Stimulated activated CD4-positive, alpha-beta T cell treated with anti-CD3 and anti-CD28 coated beads, Interleukin-4, amount 100 ng/mL, for 24 hours (primary cell): ENCODE measurements at places on chromosomes 4 and X.

GRCh38 chrX:132433001-132433400, 55.8 kb downstream of the MBNL3 start:
- no peak for DNase-seq

- DNase-seq: no peak
Observed at GRCh38 chr4:74174421-74174820, 16.5 kb downstream of the MTHFD2L start.

DNA sequence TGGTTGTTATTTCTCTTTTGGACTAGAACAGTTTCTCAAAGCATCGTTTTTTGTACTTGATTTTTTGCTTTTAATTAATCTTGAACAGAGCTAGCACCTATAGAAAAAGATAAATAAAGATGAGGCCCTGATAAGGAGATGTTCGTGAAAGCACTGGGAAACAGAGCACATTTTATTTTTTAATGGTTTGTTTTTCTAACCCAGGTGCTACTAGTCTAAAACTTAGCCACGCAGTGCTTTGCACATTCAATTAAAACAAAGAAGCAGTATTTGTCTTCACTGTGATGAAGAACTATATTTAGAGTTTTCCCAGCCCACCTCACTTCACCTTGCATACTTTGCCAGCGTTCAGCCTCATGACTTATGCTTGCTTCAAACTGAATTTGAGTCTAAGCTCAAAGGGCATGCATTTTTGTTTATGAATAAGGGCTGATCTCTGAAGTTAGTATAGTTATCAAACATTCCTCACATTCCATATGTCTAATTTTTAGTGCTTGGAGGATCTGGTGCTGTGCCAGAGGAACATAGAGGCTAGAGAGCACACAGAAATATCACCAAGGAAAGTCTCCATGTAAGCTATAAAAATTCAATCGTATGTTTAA, 76.7 kb downstream of the WWC2 start:
- no peak for DNase-seq

DNA sequence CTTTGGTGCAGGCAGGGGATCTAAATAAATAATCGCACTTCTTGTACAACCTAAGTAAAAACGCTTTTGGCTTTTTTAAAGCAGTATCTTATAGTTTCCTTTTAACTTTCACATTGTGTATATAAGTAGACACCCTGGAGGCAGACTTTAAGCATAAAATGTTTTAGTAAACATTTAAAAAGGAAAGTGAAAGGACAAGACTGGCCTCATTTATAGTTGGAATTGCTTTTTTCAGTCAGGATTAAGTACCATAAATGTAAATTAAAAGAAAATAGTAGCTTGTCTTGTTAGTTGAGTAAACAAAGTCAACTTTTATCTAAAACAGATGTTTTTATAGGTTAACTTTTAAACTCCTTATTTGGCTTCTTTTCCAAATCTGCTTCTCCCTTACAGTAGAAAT, 39.7 kb downstream of the PTPN13 start:
- no peak for DNase-seq

DNA sequence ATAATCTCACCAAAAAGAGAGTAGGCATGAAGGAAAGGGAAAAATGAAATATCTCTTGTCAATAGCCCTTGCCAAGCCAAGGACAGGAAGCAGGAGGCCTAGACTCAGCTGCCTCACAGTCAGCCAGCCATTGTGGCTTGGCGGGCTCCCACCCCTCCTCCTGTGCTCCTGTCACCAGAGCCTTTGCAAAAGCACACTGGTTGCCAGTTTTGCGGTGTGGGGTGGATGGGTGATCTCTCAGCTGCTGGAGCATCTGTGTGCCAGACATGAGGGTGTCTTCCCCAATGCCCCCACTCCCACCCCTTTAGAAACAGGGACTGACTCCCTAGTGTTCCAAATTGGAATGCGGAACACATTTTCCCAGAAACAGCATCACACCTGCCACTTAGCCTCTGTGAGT, 26.1 kb downstream of the ARHGEF6 start:
- no peak for DNase-seq

DNA sequence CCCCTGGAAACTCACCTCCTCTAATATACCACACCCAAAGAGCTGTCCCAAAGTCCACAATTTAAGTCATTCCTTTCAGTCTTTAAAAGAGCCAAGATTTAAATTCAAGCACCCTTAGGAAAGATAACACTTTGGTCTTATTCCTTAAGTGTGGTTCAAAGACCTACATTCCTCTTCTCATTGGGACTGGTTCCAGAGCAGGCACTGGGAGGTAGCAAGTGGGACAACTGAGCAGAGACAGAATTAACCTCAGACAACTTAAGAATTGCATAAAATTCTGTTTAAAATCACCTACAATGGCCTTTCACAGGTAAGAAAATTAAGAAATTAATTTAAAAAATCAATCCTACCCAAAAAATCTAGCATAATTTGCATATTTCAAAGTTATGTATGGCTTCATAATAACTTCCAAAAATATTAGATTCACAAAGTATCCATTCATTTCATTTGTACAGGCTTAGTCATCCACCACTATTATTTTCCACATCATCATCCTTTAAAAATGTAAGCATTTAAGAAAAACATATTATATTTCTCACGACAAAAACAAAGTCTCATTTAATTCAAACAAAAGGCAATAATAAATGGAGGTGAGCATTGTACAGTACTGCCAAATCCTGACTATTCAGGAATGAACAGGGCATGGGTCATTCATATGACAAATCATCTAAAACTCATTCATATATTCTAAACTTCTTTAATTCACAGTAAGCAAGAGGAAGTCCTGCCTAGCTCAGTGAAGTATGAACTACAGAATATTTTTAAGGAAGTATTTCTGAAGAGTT, 13.6 kb downstream of the PRSS12 start:
- no peak for DNase-seq

DNA sequence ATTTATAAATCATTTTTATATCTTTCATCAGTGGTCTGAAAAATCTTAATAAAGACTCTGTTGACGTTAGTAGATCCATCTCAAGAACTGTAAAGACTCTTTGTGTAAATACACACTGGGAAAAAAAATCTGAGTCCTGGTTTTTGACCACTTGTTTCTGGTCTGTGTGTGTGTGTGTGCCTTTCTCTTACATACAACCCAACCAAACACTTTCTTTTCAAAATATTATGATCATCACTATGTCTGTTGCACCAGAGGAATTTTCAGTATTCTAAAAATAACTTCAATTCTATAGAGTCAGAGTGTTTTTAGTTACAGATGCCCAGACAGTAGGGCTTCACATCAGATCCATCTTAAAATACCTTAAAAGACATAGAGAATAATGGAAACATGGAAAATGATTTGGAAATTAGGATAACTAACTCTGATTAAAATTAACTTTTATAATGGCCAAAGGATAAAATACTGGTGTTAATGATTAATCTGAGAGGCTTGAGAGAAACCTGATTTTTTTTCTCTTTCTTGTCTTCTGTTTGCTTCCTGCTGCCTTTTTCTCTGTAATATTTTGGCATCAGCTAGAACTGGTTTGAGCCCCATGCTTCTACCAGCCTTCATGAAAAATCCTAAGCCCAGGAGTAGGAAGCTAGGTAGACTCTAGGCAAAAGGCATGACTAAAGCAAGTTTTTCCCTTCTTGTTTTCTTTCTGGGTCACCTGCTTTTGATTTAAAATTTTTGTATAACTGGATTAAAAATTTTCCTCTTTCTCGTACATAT, 99.7 kb downstream of the ATXN3L start:
- no peak for DNase-seq

GRCh38 chr4:175412161-175412560, 399.9 kb downstream of the GPM6A start:
- no peak for DNase-seq

DNA sequence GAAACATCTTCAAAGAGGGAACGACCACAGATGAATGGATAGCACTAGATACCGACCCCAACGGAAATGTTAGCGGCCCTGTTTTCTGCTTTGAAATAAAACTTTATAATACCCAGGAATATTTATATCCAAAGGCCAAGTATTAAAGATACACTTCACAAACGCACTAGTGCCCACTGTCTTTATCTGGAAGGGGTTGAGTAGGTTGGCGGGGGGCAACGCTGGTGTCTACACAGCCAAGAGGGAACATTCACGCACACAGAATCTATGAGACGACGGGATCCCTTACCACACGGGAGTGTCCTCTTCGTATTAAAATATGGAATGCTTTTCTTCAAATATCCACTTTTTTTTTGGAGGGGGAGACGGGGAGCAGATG, 3.3 kb downstream of the HAND2 start:
- DNase-seq: no peak

DNA sequence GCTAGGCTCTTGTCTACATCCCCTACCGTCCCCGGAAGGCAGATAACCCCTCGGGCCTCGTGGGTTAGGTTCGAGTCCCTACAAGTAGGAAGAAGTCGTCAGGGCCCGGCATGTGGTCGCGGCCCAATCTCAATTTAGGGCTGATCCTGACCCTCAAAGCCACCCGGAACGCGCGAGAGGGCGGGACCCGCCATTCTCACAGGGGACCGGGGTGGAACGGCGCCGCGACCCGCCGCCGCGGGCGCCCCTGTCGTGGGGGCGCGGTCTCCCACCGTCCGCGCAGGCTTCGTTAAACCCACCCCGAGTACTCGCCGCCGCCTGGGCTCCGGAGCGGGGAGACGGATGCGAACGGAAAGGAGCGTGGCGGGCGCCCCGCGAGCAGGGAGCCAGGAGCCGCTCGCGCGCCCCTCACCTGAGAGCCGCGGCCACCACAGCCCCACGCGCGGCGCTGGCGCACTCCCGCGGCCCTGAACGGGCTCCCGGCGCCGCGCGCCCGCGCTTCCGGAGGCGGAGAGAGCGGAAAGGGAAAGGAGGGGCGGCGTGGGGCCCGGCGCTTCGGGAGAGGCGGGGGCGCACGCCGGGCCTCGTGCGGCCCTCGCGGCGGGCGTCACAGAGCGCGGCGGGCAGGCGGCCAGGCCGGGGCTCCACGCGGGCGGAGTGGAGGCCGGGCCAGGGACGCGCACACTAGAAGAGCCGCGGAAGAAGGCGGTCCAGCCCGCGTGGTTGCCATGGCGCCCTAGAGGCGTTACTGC, at the start of gene CFAP97:
CFAP97 (minus strand) TSS at position 515 of the 752 bp plus-strand sequence. CDS start 12,804 bp downstream, outside the sequence.
- DNase-seq: peak; percentile 75

DNA sequence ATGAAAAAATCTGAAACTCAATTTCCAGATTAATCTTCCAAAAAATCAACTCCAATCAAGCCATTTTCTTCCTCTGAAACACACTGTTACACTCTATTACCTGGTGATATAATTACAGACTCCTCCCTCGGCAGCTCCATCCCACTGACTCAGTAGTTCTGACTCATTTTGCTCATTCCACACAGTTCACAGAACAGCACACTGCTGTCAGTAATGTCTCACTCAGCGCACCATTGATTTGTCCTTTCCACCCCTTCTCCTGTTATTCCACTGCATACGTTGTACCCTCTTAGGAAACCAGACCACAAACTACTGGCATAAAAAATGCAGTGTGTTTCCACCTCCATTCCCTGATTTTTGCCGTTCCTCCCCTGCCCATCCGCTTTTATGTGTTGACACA, 212.7 kb downstream of the SLIT2 start:
- no peak for DNase-seq

- no peak for DNase-seq
Observed at GRCh38 chr4:183284965-183285364, 35.1 kb downstream of the CLDN22 start.

DNA sequence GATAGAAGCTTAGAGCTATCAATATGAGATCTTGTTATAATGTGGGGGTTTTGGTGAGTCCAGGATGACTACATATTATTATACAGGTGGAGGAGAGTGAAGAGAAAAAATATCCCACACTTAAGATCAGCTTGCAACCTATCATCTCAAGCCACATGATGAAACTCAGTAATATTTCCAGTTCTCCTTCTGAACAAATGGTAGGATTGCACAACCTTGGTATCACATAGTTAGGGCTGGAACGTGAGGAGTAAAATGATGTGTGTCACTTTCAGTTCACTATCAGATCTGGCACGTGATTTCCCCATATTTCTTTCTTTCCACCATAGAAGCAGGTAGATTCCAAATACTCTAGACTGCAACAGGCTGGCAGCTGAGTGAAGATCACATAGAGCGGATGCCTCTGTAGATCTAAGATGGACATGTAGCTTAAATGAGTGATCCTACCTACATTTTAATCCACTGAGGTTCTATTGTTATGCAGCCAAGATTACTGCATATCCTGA, 150.6 kb upstream of the ANKRD50 start:
- DNase-seq: no peak

DNA sequence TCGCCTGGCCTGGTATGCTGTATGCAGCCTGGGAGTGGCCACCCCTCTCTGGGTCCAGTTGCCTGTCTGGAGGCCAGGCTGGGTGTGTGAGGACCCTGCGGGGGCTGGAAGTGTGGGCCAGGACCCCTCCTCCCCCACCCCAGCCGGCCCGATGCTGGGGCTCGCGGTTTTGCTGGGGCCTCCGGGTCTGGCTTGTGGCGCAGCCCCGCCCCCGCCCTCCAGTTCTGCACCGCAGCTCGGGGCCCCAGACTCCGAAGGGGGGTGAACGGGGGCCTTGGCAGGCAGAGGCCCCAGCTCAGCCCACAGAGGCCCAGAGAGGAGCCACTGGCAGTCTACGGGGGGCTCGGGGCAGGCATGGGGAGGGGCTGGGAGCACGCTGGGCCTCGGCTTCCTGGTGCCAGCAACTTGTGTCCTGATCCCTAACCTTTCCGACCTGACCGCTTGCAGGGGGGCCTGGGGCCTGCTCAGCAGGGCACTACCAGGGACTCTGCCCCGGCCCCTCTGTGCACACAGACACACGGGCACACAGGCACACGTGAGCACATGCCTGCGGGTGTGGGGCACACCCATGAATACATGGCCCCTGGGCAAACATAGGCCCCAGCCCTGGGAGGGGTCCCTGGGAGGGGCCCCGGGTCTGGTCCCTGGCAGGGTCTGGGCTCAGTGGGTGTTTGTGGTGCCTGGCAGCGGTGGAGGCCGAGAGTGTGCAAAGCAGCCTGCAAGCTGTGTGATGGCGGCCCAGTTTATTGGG, 21.4 kb upstream of the FGFR3 start:
- DNase-seq: no peak

DNA sequence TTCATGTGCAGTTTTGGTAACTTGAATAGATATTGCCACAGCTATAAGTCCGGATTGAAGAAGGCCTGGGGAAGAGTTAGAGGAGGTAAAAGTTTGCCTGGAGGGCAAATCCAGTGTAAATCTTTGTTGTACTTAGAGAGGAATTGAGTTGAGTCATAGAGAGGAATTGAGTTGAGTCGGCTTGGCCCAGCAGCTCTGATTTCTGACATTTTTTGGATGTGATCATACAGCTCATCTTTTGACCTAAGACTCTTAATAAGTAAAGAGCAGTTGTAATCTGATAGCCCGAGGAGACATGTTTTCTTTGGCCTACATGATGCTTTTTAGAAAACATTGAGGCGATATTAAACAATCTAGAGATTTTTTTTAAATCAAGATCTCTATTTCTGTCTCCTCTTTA, 3.9 kb downstream of the KIT start:
- DNase-seq: no peak

DNA sequence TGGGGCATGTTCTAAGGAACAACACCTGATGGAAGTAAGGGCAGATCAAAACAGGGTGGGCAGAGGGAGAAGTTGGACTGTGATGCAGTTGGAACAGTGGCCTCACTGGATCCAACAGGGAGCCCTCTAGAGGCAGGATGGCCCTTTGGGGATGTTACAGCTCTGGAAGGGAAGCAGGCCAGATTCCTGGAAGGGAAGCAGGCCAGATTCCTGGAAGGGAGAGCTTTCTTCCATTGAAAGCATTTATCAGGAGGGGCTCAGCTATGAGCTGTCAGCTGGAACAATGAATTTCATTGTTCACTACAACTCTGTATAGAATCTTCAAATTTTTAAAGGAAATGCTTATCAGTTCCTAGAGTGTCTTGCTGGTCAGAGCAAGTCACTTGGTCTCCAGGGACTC, 17.7 kb downstream of the IL15 start:
- no peak for DNase-seq
